ENCODE measurements at places on chromosomes 2 and 18.

DNA sequence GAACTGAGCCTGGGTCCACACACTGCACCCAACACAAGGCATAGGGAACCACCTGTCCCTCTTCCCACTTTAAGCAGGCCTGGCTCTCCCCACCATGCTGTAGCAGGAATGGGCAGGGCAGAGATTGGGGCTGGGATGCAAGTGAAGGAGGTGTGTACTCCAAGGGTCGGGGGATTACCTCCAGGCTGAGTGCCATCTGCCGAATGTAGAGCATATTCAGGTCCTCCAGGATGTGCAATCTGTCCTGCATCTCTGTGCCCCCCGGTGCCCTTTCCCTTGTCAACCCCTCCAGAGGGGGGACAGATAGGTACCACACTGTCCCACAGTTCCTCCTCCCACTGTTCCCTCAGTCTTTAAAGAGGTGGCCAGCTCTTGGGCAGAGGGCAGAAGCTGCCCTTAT, 2.4 kb downstream of the RTKN start:
- DNase-seq = no peak

GRCh38 chr2:226673314-226673723, 126.3 kb downstream of the IRS1 start:
- no peak for DNase-seq

- DNase-seq = no peak
Observed at GRCh38 chr2:205053827-205054410, 508.6 kb downstream of the PARD3B start.

GRCh38 chr2:53087262-53087873, 680.2 kb upstream of the CHAC2 start:
- no peak for DNase-seq

DNA sequence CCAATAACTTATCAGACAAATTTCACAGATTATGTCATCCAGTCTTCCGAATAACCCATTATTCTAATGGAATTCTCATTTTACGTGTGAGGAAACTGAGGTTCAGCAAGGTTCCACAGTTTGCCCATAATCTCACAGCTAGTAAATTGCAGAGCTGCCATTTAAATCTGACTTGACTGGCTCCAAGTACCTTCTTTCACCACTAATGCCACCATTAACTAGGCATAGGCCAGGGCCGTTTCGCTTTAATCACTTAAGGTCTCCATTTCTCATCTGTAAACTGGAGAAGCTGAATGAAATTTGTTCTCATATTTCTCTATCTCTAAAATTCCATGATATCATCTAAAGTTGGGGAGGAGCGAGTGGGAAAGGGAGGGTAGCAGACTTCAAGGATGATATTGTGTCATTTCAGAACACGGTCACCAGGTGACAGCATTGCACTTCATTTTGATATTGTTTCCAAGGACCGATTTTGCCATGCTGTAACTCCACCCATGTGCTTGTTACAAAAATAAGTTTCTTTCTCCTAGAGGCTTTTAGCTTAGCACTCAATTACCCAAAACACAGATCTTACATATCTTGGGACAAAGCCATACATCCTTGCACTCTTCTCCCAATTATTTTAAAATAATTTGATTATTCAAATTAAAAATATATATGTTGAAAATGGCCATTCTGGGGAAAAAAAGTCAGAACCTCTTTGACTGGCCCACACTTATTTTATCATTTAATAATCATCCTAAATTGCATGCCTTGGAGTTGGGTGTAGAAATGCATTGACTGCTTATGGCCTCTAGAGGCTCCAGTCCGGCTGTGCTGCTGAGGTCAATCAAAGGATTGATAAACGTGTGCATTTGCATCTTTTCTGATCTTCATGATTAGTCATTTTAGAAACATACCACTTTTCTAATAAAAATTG, 123.8 kb downstream of the AKAIN1 start:
- no peak for DNase-seq

DNA sequence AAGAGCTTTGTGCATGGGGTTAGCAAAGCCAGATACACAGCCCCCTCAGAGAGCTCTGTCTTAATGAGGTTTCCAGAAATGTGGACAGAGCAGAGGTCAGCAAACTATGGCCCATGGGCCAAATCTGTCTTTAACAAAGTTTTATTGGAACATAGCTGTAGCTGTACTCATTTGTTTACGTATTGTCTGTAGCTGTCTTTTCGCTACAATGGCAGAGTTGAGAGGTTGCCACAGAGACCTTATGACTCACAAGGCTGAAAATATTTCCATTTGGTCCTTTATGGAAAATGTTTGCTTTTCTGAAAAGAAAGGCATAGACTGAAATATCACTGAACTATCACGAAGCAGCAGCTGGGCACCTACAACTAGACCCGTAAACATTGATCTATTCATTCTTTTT, 841.8 kb downstream of the SLC4A3 start:
- no peak for DNase-seq

DNA sequence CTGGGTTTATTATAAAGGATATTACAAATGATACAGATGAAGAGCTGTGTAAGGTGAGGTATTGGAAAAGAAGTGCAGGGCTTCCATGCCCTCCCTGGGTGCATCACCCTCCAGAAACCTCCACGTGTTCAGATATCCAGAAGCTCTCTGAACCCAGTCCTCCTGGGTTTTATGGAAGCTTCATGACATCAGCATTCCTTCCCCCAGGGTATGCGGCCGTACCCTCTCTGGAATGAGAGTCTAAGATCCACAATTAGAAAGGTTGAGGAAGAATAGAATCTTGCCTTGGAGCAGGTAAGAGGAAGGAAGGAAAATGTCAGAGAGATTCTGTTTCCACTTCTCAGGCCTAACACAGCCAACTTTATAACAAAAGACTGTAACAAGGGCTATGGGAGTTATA, 208.2 kb upstream of the DCC start:
- DNase-seq = no peak

DNA sequence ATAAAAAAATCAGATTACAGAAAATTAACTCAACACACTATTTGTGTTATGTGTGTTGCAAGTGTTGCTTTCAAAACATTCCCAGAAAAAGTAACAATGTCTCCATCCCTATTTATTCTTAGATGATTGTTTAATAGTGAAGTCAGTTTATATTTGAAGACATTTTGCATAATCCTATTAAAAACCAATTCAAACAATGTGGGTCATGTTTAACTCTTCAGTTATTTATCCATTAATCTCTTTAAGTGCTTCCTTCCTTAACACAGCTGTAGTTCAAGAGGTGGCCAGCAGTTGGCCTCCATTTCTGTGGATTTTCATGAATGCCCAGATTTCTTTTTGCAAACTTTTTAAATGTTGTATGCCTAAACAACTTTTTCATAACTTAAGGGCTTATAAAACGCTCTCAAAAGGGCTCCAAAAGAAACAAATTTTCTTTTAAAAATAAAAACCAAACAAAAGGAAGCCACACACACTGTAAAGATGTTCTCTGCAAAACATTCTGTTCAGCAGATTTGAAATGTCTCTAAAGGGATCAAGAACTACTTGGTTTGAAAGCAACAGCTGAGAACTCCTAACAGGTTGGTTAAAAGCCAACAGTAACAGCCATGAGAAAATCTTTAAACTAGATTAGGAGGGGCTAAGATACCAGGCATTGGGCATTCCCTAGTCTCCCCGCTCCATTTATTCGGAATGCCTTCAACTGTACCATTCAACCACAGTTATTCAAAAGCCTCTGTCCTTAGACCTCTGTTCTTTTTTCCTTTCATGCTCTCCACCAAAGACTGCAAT, 71.5 kb downstream of the THADA start:
- DNase-seq = no peak

DNA sequence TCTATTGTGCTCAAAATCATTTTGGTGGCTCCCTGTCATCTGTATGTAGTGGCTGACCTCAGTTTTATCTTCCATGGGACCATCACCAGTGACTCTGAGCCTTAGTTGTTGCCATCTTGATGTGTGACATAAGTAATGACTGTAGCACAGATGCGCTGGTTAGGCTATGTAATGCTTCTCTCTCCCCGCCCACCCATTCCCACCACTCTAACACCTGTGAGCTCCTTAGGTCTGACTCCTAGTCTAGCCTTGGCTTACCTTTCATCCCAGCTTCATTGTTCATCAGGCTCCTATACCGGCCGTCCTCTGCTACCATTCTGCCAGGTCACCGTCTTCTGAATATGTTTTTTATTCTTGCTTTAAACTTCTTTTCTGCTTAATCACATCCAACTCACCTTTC, 17.2 kb downstream of the MYO1B start:
- no peak for DNase-seq

DNA sequence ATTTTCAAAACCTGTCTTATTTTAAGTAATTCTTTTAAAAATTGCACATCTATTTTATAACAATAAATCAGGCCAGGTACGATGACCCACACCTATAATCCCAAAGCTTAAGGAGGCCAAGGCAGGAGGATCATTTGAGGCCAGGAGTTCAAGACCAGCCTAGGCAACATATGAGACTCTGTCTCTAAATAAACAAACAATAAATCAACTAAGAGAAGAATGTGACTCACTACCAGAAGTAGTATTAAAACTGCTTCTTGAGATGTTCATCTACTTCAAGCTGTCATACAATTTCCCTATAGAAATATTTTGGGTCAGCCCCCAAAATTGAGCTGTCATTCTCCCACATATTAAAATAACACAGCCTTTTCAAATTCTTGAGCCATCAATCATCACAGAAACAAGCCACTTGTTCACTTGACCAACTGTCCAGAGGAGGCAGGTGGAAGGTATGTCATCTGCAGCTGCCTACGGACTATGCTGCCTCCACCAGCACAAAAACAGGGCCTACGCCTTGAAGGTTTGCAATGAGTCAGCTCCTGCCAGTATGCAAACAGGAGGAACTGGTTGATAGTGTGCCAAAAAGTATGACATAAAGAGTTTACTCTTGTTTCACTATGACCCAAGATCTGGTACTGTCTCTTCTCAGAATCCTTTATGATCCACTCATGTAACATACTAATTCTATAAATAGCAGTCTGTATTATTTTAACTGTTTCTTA, 33.6 kb downstream of the KIDINS220 start:
- DNase-seq = peak; percentile 69

- DNase-seq = peak; percentile 46
Observed at GRCh38 chr18:62128157-62128556, 58.7 kb downstream of the PIGN start.

- DNase-seq = no peak
Observed at GRCh38 chr2:210496512-210496911, 20.0 kb upstream of the LANCL1 start.

GRCh38 chr2:76506538-76506937, 795.8 kb upstream of the GCFC2 start:
- no peak for DNase-seq

DNA sequence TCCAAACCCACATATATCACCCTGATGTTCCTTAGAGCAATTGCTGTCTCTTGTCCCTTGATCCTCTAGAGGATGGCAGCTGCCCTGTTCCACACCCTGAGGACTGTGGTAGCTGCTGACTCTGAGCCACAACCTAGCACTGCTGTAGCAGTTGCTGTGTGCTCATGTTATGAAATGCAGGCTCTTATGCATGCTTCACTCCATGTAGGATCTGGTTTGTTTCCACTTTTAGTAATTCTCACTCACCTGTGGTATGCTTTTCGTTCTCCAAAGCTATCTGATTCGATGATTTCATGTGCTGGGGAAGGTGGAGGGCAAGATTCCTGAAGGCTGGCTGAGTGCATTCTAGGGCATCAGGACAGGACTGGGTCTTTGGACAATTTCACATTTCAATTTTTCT, 649.0 kb upstream of the RAB6C start:
- no peak for DNase-seq

DNA sequence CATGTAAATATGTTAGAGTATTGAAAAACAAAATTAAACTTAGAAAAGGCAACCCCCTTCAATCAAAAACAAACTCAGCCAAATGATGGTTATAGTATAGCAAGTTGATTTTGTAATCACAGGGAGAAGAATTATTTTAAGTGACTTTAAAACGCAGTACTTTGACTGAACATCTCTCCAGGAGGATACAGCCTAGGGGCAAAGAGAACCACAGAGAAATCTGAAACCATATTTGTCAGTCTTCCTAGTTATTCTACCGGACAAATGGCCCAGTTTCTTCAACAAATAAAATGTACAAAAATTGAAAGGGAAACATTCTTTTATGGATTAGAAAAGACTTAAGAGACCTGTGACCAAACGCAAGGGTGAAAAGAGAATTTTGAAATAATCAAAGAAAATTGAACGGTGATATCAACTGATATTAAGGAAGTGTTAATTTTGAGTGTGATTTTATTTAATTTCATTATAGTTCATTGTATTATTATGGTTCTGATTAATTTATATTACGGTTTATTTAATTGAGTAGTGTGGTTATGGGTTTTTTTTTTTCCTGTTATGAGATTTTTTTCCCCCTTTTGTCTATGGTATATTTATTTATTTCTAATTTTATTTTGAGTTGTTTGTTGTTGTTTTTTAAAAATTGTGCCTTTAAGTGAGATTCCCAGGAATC, 75.3 kb downstream of the HNRNPLL start:
- no peak for DNase-seq

DNA sequence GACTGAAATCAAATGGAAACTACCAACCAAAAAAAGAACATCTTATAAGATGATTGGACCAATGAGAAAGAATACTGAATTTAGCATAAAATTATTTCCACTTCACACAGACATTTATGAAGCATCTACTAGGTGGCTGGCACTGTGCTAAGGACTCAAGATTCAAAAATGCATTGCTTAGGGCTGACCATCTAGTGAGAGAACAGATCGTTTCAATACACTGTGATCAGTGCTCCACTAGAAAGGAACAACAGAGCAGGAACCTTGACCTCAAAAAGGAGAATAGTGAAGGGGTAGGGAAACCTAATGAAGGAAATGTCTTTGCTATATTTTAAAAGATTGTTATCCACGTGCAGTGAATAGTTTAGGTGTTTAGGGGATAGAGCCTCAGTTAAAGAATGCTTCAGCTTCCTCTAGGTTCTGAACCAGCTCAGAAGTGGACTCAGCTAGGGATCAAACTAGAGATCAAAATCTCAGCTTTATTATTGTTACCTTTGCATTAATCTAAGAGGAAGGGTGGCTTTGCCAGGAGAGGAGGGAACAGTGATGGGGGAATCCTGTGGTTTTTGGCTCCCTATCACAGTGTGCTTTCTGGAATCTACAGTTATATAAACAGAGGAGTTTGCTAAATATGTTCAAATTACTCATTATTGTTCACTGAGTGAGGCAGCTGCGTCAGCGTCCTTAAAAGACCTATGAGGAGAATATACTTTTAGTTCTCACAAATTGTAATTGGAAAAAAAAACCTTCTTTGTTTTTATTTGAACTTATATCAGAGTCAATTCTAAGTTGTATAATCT, 16.2 kb upstream of the BBS5 start:
- no peak for DNase-seq

- peak; percentile 35 for DNase-seq
Observed at GRCh38 chr2:10369269-10370255, 66.9 kb downstream of the HPCAL1 start.

DNA sequence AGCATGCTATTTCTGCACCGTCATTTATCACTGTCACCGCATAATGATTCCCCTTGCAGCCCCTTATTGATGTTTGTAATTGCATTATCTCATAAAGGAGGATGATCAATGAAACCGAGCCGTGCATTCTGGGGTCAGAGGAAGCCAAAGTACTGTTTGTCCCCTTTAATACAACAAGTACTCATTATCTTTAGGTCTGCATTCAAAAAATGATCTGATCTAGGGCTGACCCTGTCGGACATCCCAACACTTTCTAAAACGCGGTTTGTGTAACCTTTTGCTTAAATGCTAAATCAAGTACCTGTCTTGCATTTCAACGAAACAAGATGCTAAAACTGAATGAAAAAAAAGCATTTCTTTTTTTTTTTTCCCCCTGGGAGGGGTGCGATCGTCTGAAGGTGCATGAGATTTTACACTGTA, 143.8 kb downstream of the MEIS1 start:
- DNase-seq = no peak

GRCh38 chr2:139293992-139294548, 513.9 kb upstream of the NXPH2 start:
- DNase-seq = no peak

Measured in prostate gland (tissue), 2 donors.